M059J (cell line): ENCODE measurements at places on chromosomes 16 and 17. TPM values are rescaled to one million over a fixed set of nuclear protein-coding genes. Genes with fewer than 3 reads are reported as not detected.

- DNase-seq = no peak
Observed at GRCh38 chr17:63955232-63955631, 17.5 kb downstream of the SCN4A start.

ASB16 gene
- not detected in 2 replicates for total RNA-seq

DNA sequence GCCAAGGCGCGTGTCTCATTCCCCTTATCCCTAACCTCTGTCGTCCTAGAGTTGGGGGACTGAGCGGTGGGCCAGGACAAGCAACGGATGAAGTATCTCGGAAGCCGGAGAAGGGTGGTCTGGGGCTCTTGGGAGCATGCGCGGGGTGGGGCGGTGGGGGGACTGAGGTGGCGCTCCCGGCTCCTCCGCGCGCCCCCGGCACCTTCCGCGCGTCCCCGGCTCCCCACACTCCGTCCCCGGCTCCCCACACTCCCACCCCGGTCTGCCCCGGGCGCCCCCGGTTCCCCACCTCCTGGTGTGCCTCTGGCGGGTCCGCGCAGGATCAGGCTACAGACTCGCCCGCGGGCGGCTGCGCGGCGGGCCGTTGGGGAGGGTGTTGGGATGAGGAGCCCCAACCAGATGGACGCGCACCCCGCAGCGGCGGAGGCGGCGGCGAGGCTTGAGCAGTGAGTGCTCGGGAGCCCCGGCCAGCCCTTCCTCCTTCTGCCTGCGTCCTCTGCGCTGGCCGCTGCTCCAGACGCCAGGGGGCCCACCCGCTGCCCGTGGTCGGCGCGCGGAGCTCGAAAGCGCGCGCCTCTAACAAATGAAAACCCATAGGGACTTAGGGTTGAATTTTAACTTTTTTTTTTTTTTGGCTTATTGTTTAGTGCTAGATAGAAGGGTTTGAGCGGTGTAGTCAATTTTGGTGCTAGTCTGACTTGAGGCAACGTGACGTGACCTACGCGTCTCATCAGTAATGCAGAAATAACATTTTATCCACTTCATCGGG, 5.6 kb upstream of the CRYM start:
- no peak for DNase-seq

GRCh38 chr16:85018529-85019236, 7.3 kb upstream of the ZDHHC7 start:
- no peak for DNase-seq

DNA sequence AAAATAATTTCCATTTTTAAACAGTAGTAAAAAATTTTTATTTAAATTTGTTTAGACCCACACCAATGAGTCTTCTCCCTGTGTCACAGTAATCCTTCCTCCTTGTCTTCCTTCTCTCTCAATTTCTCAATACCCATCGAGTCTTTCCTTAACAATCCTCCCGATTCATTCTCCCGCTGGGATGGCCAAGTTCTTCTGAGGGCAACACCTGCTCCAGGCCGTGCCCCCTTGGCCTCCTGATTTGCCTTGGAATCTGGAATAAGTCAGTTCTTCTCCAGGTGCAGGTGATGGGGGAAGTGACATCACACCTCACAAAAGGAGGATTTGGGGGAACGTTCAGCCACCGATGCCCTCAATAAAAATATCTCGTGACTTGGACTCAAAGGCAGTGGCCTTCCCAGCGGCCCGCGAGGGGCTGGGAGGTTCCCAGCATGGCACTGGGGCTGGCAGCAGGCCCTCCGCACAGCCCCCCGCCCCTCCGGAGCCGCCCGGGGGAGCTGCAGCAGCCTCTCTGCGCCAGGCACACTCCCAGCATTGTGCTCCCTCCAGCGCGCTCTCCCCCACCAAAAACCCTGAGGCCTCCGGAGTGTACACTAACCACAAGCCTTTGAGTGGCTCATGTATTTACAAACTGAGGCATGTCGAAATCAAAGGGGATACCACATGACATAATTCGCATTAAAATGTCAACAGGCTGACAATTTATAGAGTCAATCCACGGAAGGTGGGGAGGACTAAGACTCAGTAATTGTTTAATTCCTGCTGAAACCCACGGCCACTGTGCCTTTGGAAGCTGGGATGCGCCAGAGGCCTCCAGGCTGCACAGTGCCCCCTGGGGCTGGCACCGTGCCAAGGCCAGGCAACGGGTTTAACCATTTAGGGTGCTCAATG, 120.5 kb downstream of the ZFHX3 start:
- DNase-seq = peak; percentile 97

DNA sequence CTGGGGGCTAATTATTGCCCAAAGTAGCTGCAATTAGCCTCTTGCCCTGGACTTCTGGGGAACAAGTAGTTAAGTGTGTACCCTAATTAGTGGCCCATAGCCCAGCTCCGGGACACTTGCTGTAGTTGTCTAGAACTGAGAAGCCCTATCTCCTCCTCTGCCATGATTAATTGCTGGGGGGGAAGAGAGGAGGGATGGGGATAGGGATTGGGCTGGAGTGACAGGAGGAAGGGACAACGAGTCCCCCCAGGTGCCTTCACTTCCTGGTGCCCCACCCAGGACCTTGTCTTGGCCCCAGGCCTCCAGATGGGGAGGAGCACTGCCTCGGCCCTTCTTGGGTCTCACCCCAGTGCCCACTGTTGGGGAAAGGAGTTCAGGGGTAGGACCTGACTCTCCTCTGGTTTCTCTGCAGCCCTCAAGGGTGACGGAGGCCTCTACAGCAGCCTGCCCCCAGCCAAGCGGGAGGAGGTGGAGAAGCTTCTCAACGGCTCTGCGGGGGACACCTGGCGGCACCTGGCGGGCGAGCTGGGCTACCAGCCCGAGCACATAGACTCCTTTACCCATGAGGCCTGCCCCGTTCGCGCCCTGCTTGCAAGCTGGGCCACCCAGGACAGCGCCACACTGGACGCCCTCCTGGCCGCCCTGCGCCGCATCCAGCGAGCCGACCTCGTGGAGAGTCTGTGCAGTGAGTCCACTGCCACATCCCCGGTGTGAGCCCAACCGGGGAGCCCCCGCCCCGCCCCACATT, 17.4 kb downstream of the NGFR start:
- DNase-seq = no peak

EPN3 gene
- 0.74 TPM in 1 of 2 replicates, not detected in the other for total RNA-seq

DNA sequence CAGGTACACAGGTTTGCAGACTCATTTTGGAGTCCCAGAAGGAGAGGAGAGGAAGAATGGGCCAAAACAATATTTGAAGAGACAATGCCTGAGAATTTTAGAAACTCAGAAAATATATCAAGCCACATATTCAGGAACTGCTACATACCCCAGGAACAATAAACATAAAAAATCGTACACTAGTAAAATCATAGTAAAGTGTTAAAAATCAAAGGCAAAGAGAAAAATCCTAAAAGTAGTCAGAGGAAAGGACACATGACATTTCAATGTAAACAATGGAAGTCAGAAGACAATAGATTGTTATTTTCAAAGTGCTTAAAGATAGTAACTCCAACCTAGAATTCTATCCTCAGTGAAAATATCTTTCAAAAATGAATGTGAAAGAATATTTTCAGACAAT, 28.5 kb upstream of the NACA2 start:
- DNase-seq = peak; percentile 26

- no peak for DNase-seq
Observed at GRCh38 chr16:79659344-79659743, 58.8 kb upstream of the MAF start.

- peak; percentile 40 for DNase-seq
Observed at GRCh38 chr17:4199818-4200402, 56.9 kb downstream of the CYB5D2 start.

NETO2 gene
- total RNA-seq = 301 and 394 TPM in 2 replicates

GRCh38 chr16:49020436-49020835, 261.2 kb downstream of the CBLN1 start:
- DNase-seq = no peak

CCL17 gene
- not detected in 2 replicates for total RNA-seq
